Lung (tissue), 17 donors: ENCODE measurements at places on chromosomes 2 and 18. TPM values are rescaled to one million over a fixed set of nuclear protein-coding genes. Genes with fewer than 3 reads are reported as not detected.
A peak's percentile ranks its signal among the peaks of the same experiment; 100 is the strongest.

Gene TUBB8B
- 0.47 TPM for polyA plus RNA-seq

DNA sequence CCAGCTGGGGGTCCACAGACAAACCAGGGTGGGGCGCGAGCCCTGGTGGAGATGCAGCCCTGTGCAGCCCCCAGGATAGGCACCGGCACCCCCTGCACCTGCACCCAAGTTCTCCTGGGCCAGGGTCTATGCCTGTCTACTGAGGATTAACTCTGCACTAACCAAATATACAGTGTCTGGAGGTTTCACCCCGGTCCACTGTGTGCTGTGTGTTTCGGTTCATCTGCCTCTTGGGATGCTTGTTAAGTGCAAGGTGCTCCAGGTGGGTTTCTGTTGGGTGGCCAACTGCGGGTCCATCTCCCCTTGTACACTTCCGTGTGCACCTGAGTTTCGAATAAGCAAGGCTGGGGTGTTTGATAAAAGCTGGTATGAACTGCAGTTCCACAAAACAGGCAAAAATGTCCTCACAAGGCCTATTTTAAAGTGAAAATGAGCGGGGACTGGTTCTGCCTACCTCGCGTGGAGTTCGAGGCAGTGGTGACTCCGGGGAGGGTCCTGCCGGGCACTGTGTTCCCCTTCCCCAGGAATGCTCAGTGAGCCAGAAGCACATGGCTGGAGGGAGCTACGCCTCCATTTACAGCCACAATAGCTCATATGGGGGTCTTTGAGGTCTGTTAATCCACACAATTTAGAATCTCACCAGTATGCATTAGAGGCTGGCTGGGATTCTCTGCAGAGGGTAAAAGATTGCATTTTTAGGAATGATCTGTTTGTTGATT lies 70.7 kb downstream of the EDAR start:
- H3K4me1 ChIP-seq = no peaks in the 10 kb centered on the region
- H3K27ac ChIP-seq = no peak overlapping the region
- no peaks in the 10 kb centered on the region for H3K36me3 ChIP-seq
- no peaks in the 10 kb centered on the region for H3K27me3 ChIP-seq
- DNase-seq = no peak
- H3K4me3 ChIP-seq = no peak overlapping the region

DNA sequence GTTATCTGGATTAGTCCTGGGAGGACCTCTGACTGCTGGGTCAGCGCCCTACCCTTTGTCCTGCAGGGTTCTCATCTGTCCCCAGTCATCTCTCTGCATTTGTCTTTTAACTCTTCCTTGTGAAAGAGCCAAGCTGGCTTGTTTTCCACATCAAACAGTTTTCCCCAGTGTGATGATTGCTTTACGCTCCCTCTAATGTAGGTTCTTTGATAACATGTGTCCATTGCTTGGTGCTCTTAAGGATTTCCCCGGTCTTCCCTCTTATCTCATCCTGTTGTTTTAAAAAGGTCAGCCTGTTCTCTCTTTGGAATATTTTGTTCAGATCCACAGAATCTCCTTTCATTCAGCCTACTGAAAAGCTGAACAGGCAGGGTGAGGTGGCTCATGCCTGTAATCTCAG lies 792.1 kb upstream of the RAB6C start:
- H3K36me3 ChIP-seq = no peaks in the 10 kb centered on the region
- H3K27me3 ChIP-seq = no peaks in the 10 kb centered on the region
- H3K27ac ChIP-seq = no peak overlapping the region
- no peak overlapping the region for H3K4me3 ChIP-seq
- no peaks in the 10 kb centered on the region for H3K4me1 ChIP-seq

DNA sequence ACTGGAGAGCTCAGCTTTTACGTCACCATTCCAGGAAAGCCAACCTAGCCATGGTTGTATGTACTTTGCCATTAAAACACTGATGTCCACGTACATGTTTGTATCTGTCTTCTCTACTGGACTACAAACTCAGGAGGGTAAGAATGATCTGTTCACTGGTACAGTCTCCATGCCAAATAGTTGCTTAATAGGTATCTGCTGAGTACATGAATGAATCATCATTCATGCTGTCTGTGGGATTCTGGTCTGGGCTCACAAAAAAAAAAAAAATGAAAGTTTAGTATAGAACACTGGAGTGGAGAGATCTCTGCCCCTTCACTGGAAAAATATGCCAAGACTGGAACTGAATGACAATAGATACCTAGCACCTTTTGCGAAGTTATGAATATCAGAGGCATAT lies 102.6 kb upstream of the ITGA4 start:
- no peak overlapping the region for H3K4me3 ChIP-seq
- H3K36me3 ChIP-seq = no peaks in the 10 kb centered on the region
- no peak for DNase-seq
- H3K4me1 ChIP-seq = no peaks in the 10 kb centered on the region

Gene ZBTB7C
- 3.2 TPM for polyA plus RNA-seq

DNA sequence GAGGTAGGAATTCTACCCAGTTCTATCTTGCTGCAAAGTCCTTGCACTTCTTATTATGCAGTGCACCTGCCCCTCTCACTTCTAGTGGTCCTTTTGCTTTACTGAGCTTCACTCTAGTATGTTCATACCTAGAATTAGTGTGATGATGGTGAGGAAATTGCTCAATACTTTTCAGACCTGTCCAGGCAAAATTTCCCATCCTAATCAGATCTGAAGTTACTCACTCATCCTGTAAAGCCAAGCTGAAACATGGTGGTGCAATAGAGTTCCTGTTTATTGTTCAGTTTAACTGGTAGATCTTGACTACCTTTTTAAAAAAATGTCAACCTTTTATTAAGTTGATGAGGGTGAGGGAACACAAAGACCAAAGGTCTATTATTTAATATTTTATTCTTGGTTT lies 12.6 kb upstream of the FIGN start:
- H3K27ac ChIP-seq = no peak overlapping the region
- no peak for DNase-seq
- H3K4me1 ChIP-seq = no peaks in the 10 kb centered on the region
- H3K36me3 ChIP-seq = no peaks in the 10 kb centered on the region
- H3K27me3 ChIP-seq = no peaks in the 10 kb centered on the region

GRCh38 chr2:2466534-2466933 lies 135.5 kb upstream of the MYT1L start:
- no peak overlapping the region for H3K27ac ChIP-seq
- H3K4me3 ChIP-seq = no peak overlapping the region
- H3K4me1 ChIP-seq = no peaks in the 10 kb centered on the region
- peak; percentile 41 for DNase-seq

DNA sequence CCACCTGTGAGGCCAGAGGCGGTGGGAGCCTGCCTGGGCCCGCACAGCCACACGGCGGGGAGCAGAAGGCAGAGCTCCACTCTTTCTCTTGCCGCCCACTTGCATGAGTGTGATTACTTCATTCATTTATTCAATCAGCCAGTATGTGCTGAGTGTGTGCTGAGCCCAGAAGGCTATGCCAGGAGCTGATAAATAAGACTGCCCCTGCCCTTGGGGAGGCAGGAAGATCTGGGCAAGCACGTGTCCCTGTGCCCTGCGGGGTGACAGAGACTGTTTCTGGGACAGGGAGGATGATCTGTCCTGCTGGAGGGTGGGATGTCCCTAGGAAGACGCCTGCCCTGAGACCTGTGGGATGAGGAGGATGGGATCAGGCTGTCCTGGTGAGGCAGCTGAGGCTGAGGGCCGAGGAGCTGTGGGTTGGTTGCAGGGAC lies 250.8 kb downstream of the DYSF start:
- no peak for DNase-seq
- no peak overlapping the region for H3K27ac ChIP-seq
- no peak overlapping the region for H3K4me3 ChIP-seq
- H3K4me1 ChIP-seq = no peaks in the 10 kb centered on the region
- H3K27me3 ChIP-seq = no peaks in the 10 kb centered on the region

DNA sequence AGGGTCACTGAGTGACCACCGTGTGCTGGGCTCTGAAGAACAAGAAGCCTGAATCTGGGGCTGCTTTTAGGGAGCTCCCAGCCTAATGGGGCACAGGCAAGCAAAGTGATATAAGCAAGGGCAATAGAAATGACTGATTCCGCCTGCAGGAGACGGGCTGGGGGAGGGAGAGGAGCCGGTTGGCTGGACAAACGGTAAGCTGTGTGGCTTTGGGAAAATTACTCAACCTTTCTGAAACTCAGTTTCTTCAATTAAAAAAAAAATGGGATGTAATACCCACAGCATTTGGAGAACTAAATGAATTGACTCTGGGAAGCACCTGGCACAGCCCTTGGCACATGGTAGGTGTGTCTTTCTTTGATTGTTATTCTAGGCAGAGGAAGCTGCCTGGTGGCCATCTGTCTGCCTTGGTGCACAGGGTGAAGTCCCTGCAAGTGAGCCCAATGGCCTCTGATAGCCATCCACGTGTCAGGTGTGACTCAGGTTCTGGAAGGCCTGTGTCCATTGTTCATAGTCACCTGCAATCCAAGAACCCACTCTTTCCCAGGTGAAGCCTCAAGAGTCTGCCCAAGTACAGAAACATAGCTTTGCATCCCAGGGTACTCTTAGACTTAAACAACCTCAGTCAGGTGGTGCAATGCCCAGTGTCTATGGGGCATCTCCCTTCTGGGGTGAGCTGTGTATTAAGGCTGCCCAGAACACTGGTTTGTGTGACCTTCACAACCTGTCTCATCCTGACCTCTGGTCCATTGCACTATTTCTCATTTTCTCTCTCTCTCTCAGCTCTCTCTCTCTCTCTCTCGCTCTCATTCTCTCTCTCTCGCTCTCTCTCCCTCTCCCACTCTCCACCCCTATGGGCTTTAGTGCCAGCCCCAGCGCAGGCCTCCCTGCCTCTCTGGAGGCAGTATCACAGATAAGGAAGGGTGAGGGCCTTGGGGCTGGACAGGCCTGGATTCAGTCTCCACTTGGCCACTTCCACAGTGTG lies 30.0 kb upstream of the NTSR2 start:
- H3K27ac ChIP-seq = no peak overlapping the region
- H3K36me3 ChIP-seq = no peaks in the 10 kb centered on the region
- H3K4me1 ChIP-seq = peaks cover 4% of the 10 kb centered on the region
- H3K4me3 ChIP-seq = no peak overlapping the region

DNA sequence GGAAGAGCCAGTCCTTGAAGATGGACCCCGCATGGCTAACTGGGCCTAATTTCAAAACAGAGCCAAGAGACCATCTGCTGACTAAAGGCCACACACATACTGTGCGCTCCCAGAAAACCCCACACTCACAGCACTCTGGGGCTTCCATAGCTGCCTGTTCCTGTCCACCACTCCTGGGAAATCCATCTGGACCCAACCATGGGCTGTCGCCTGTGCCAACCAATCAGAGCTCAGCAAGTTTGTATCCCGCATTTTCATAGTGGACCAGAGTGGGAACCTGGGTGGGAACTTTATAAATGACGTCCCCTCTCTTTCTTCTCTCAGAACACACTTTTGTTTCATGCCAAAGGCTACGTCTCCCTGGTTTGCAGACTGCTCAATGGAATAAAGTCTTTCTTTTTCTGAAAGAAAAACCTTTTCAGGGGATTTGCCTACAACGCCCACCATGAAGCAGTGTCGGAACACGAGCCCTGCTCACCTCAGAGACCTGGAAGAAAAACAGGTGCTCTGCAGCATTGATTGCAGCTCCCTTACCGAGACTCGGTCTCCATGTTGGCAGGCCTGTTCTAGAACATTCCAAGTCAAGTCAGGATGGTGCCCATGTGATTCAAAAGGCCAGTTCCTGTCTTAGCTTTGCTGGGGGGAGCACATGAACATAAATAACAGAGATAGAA lies 137.2 kb upstream of the GPC1 start:
- H3K4me3 ChIP-seq = no peak overlapping the region
- H3K27ac ChIP-seq = no peak overlapping the region

DNA sequence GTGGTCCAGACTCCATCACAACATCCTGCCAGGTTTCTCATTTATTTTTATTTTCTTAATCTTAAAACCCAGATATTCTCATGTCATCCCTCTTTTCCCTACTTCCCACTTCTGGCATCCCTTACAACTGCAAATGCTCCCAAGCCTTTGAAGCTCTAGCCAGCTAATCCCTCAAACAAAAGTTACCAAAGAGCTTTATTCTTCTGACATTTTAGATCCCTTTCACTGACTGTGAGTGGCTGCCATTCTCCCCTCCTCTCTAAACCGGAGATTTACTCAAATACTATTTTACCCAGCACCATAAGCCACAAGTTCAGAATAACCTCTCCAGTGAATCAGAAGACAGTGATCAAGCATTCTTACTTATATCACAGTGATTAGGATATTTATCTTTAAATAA lies 569.0 kb upstream of the SYT4 start:
- no peak overlapping the region for H3K27ac ChIP-seq
- DNase-seq = peak; percentile 82
- H3K4me3 ChIP-seq = no peak overlapping the region
- H3K27me3 ChIP-seq = no peaks in the 10 kb centered on the region

Gene GPR35
- 3.9 TPM for polyA plus RNA-seq

DNA sequence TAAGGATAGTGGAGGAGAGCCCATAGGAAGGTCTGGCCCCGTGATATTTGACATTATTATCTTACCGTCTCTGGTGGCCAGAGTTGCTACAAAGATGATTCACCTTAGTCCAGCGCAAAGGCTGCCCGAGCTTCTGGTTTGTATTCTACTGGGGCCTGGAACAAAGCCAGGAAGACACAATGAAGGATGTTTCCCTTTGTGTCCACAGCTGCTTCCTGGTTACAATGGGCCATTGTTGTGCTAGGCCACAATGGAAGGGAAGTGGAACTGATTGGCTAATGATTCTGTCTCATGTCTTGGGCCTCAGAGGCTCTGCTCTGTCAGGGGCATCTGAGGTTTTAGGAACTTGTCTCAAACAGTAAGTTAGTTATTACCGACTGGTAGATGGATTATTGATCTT lies 132.2 kb downstream of the TDRD15 start:
- no peaks in the 10 kb centered on the region for H3K27me3 ChIP-seq
- no peaks in the 10 kb centered on the region for H3K36me3 ChIP-seq
- H3K27ac ChIP-seq = no peak overlapping the region
- H3K4me1 ChIP-seq = no peaks in the 10 kb centered on the region

DNA sequence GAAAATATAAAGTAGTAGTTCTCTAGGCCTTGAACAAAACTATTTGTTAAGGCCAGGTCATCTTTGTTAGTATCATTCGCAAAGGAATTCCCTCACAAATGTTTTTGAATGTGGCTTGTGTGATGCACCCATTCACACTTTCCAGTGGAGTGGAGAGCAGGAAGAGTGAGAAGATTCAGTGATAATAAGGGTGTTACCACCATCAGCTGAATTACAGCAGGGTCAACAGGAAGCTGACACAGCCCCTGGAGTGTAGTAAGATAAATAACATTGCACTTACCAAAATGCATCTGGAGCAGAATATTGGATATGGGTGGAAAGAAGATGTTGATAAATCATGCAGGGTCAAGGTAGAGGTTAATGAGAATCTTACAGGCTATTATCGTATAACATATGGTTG lies 231.0 kb downstream of the DSC3 start:
- no peaks in the 10 kb centered on the region for H3K27me3 ChIP-seq
- no peak for DNase-seq
- no peaks in the 10 kb centered on the region for H3K4me1 ChIP-seq

DNA sequence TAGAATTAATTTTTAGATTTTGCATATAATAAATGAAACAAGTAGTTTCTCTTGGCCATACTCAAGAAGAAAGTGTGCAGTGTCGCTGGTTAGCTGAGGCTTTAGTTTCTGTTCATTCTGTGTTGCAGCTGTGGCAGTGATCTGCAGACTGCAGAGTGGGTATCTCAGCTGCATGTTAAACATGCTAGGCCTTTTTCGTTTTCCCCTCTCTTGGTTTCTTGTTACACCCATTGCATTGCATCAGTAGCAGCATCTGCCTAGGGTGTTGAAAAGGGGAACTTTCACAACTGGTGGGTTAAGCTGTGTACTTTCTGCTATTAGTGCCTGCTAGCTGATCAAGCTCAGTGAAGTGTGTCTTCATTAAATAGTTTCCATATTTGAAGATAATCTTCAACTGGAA lies 51.3 kb downstream of the ACSL3 start:
- no peak overlapping the region for H3K4me3 ChIP-seq
- no peaks in the 10 kb centered on the region for H3K27me3 ChIP-seq
- H3K36me3 ChIP-seq = peaks cover 13% of the 10 kb centered on the region
- peaks cover 12% of the 10 kb centered on the region for H3K4me1 ChIP-seq
